Endothelial cell of coronary artery (primary cell): ENCODE measurements at places on chromosomes 3 and 15. TPM values are rescaled to one million over a fixed set of nuclear protein-coding genes. Genes with fewer than 3 reads are reported as not detected.

Gene ROBO1
- total RNA-seq, result 22.9 and 23.0 TPM in 2 replicates

Gene SCN11A
- 0.09 TPM in 1 of 2 replicates, not detected in the other for total RNA-seq

Gene SEC22A
- total RNA-seq, result 26.7 and 26.9 TPM in 2 replicates

Gene CRTC3
- total RNA-seq, result 8.7 and 12.2 TPM in 2 replicates

Gene SLC22A14
- total RNA-seq, result 0.09 TPM in 2 replicates

Gene INSYN1
- 0.56 and 0.81 TPM in 2 replicates for total RNA-seq

Gene AEN
- total RNA-seq, result 73.9 and 80.6 TPM in 2 replicates
